Right cardiac atrium (tissue), 5 donors: ENCODE measurements at places on chromosomes 4 and X. TPM values are rescaled to one million over a fixed set of nuclear protein-coding genes. Genes with fewer than 3 reads are reported as not detected.

Gene MAGEB3
- total RNA-seq, result not detected

DNA sequence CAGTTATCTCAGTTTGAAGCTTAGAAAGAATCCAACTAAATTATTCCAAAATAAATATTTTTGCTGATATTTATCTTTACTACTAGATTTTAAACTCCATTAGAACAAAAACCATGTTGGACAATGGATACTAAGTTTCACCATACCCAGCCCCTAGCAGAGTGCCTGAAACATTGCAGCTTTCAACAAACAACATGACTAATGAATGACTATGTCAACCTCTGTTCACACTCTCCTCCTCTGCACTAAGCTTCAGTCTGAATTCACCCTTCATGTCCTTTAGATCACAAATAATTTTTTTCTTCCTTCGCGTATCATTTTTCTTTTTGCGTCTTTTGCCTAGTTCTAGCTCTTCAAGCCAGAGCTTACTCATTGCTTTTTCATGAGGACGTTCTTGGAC, 315.2 kb downstream of the PCDH10 start:
- no peak for DNase-seq

GRCh38 chr4:10983268-10983667, 298.7 kb upstream of the CLNK start:
- DNase-seq, result no peak

Gene TNIP3
- not detected for total RNA-seq

Gene ZNF711
- 6.4 TPM for total RNA-seq

GRCh38 chr4:1249148-1249730, 309 bp upstream of the CTBP1 start:
- DNase-seq, result peak; percentile 89

DNA sequence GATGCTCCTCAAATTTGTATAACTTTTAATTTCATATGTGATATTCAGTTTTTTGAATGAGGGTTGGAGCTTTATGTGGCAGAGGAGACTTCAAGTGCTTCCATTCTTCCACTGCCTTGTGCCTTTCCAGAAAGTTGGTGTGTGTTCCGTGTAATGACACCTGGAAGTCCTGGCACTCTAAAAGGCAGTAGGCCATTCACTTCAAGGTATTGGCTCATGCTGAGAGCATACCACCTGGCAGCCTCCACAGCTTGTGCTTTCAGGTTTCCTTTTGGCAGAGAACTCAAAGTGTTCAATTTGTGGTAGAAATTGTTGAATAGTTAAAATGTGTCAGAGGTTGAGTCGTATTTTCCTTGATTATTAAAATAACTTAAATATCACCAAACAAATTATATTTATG, 49.6 kb downstream of the GRIA2 start:
- no peak for DNase-seq

Gene SCML2
- 1.2 TPM for total RNA-seq
